ENCODE measurements at places on chromosomes 7 and 10.
A peak's percentile ranks its signal among the peaks of the same experiment; 100 is the strongest.

GRCh38 chr10:7968510-7969112 is 85.9 kb upstream of the GATA3 start:
- DNase-seq, result no peak

- DNase-seq, result peak; percentile 17
Observed at GRCh38 chr7:141074162-141074991, 513 bp downstream of the TMEM178B start.

DNA sequence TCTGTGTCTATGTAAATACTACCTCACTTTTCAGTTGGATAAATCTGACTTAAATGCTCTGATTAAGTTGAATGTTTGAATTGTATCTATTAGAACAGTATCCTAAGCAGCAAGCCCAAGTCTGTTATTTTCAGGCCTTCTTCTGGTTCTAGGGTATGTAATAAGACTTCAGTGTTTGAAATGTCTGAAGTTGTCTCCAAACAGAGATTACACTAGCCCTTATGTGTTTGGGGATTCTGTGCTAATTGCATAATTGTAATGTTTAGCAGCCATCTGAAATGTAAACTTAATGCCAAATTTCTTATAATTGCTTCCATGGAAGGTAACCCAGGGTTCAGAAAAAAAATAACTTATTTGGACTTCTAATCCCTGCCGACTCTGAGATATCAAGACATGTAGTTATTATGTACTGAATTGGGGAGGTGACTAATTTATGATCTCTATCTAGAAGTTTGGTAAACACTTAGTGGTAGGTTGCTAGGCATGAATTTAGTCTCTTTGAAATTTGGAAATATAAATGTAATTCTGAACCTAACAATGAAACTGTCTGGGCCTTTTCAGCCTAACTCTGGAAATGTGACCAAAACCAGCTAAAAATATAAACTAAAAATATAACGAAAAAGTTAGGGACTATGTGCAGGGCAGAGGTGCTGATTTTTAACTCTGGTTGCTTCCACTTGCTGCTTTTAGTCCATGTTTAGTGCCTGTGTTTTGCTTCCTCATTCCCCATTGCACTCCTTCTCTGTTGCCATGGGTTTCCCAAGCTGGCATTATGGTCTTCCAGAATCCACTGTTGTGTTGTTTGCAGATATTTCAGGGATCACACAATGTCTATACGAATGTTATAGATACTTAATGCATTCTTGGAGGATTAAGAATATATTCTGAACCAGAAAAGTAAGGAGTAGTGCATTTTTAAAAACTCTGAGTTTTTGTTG is 54.8 kb downstream of the MCU start:
- no peak for DNase-seq

DNA sequence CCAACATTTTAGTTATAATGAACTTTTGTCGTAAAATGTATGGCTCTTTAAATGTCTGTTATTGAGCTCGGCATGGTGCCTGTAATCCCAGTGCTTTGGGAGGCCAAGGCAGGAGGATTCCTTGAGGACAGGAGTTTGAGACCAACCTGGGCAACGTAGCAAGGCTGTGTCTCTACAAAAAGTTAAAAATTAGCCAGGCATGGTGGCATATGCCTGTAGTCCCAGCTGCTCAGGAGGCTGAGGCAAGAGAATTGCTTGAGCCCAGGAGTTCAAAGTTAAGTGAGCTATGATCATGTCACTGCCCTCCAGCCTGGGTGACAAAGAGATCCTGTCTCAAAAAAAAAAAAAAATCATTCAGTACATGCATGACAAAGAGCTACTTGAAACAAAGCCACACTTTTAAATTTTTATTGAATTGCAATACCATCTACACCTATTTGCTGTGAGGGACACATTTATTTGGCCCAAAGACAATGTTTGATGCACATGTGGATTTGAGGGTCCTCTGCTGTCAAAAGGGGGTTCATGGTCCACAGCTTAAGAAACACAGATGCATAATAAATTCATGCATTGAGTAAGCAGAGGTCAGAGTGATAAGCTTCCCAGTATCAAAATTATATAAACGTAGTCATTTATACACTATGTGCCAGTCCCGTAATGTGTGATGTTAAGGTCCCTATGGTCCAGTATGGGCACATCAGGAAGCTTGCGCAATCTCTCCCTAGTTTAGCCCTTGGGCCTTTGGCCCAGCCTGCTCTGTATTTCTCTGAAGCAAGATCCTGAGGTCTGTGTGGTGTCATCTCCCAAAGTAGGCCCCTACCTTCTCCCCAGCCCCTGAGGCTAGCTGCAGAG is 4.4 kb upstream of the MALSU1 start:
- no peak for DNase-seq

GRCh38 chr10:45432700-45433472 is 58.9 kb downstream of the ALOX5 start:
- DNase-seq, result no peak

GRCh38 chr7:157193274-157193673 is 54.5 kb downstream of the UBE3C start:
- DNase-seq, result no peak

DNA sequence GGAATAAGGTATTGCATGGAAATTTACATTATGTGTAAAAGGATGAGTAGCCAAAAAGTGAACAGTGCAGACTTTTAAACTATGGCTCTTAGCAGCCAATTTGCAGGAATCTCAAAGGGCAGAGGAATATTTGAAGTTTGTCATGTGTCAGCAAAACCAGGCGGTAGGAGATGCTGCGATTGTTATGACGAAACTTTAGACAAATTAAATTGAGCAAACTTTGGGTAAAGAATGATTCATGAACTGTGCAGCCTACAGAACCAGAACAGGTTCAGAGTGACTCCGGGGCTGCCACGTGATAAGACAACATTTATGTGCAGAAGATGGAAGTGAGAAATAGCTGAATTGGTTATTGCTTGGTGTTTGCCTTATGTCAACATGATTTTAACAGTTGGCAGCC is 39.2 kb upstream of the CCDC6 start:
- DNase-seq, result no peak

DNA sequence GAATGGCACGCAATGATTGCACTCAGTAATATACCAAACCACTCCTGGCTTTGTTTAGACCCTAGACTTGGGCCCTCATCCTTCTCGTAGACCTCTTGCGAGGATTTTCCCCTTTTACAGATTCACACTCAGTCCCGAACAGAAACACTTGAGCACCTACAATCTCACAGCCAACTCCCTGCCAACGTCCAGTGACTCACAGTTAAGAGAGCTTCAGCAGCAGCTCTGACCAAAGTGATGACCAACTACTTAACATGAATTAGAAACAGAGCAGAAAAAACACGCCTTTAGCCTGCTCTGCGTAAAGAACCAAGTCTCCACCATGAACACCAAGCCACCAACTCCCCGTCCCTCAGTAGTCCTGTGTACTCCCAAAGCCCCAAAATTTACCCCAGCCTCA is 2.2 kb downstream of the DNAJC30 start:
- no peak for DNase-seq

DNA sequence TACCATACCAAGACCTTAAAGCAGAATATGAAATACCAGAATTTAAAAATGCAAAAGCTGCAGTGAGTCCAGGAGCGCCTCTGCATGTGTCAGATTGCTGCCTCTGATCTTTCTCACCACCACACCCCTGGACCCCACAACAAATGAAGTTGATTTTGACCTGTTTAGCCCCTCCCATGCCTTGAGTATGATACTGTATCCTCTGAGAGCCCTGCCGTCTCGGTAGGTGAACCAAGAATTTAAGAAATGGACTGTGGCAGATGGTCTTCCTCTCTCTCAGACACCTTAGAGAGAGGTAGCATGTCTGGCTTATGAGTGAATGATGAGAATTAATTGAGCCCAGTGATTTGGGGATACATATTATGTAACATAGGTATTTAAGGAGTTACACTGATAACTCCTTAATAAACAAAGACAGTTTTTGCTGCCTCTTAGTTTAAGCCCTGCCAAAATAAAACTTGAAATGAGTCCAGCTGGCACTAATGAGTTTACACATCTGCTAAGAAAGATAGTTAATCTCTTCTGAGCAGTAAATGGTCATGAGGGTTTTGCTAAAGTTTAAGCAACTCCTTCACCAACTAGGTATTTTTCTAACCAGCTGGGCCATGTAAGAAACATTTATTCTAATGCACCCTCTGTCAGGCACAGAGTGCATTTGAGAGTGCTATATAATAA is 4.5 kb upstream of the TFPI2 start:
- no peak for DNase-seq

- DNase-seq, result no peak
Observed at GRCh38 chr10:119283387-119283786, 76.0 kb downstream of the GRK5 start.

GRCh38 chr10:10828623-10829022 is 189.0 kb upstream of the CELF2 start:
- no peak for DNase-seq

DNA sequence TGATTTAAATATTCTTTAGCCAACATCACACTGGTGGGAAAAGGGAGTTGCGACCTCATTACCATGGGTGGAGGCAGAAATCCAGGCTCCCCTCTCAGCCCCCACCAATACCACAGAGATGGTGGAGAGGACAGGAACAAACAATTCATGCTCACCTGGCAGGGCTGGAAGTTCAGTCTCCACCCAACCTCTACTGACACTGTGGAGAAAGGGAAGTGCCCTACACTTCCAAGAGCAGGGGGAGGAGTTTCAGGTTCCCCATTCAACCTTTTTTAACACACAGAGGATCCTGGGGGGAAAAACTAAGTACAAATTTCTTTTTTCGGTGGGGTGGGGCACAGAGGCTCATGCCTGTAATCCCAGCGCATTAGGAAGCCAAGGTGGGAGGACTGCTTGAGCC is 210.1 kb upstream of the KCTD7 start:
- no peak for DNase-seq

- no peak for DNase-seq
Observed at GRCh38 chr7:50807026-50807730, 24.5 kb upstream of the GRB10 start.

- DNase-seq, result no peak
Observed at GRCh38 chr7:99848420-99849216, 20.8 kb downstream of the CYP3A43 start.

DNA sequence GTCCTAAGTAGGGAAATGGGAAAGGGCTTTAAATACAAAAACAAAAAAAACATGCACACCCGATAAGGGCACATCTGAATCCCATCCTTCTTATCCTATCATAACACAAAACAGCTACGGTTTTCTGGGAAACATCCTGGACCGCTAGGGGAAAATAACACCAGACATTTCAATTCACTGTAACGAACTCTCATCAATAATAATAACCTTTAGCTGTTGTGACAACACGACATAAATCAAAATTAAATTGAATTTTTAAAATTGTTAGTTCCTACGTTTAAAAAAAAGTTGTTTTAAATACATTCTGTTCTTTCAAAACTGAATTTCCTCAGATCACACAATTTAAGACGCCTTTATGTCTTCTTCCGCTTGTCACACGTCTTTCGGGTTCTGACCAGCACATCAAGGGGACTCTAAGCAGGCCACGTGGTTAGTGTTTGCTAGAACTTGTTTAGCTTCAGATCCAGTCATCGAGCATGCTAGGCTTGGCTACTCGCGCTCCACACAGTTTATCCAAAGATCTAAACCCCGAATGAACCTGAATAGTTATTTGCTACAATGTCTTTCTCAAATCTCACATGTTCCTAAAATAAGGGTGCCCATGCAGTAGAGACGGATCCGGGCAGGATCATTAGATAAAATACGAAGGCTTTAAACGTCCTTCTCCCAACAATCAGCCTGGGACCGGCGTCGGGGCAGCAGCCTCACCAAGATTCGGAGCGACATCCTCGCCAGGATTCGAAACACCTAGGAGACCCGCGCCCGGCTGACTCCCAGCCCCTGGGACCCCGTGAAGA is 839 bp downstream of the IKZF5 start:
- peak; percentile 38 for DNase-seq

- no peak for DNase-seq
Observed at GRCh38 chr10:13003759-13004158, 2.2 kb upstream of the CCDC3 start.

DNA sequence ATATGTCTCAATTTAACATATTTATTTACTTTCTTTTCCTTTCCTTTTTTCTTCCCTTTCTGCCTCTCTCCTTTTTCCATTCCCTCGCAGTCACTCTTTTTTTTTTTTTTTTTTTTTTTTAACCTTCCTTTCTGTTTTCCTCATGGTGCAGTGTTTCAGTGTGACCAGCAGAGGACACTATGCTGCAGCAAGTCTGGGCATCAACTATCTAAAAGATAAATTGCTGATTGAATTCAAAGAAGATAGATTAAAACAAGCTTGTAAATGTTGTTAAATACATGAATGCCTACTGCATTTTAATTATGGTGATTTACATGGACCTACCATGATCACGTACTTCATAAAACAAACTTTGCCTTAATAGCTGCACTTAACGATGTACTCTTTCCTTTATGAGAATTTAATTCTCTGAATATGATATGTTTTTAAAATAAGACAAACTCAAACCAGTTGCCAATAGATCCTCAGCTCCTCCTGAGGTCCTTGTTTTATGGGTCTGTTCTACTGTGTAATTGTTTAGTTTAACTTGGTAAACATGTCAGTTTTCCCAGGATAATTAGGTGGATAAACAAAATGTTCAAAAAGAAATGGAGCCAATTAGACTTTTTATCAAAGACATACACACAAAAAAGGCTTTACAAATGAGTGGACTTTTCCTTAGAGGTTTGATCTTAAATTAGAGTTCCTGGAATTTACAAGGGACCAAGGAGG is 101.0 kb upstream of the AGR3 start:
- DNase-seq, result no peak

GRCh38 chr7:158650821-158651225 is 53.8 kb downstream of the NCAPG2 start:
- DNase-seq, result no peak

- no peak for DNase-seq
Observed at GRCh38 chr7:27958933-27959548, 219.1 kb downstream of the TAX1BP1 start.

DNA sequence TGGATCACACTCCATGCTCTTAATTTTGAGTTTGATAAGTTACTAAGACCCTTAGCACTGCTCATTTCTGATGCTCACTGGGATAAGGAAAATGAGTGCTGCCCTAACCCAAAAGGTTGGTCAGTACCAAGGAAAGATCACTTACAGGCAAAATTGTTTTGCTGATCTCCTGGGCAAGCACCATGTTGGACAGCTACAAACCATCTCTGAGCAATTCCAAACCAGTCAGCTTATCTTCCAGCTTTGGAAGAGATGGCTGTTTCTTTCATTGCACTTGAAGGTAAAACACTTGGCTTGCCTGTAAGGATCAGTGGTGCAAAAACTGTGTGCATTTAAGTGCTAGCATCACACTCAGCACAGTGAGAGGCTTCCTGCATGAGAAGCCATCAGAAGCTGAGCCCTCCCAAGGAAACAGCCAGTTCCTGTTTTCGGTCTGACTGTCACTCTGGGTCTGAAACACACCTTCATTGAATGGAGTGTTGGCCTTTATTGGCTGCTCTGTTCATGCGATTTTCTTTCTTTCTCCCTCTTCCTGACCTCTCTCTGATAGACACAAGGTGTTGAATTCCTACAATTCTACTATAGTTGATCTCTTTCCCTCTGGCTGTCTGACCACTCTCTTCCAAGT is 126.4 kb upstream of the GHITM start:
- no peak for DNase-seq

DNA sequence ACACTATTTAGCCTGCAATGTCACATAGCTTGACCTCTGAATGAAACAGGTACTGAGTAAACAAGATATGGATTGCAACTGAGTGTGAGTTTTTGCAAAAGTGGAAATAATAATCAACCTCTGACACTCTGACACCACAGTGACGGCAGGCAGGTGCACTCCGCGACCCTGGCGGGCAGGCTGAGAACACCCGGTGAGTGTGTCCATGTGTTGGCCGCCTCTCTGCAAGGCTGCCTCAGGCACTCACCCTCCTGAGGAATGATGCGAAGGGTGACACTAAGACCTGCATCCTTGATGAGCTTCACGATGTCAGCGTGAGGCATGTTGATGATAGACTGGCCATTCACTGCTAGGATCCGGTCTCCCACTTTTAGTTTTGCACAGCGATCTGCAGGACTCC is 336.2 kb downstream of the PHTF2 start:
- DNase-seq, result no peak

Data from activated T-helper 2 cell treated with anti-CD3 and anti-CD28 coated beads, Interferon-gamma antibody, Interleukin-2, Interleukin-4, amounts not matched to agents 10 μg/mL and 5 μg/mL and 100 μg/mL, durations not matched to agents 14 hours and 24 hours and 36 hours (primary cell).